ENCODE measurements at places on chromosomes 12 and 14.

- DNase-seq = peak; percentile 17
These were observed 212.6 kb downstream of the SLC16A7 start for GRCh38 chr12:59808317-59808910.

GRCh38 chr12:23751641-23752040 lies 197.8 kb downstream of the SOX5 start:
- DNase-seq = no peak

- no peak for DNase-seq
These were observed 1.7 kb upstream of the EIF4B start for GRCh38 chr12:53004582-53004981.

- no peak for DNase-seq
These were observed 8.3 kb downstream of the ITPK1 start for GRCh38 chr14:93107453-93107852.

- no peak for DNase-seq
These were observed 5.2 kb downstream of the NDUFA12 start for GRCh38 chr12:94998326-94998725.

DNA sequence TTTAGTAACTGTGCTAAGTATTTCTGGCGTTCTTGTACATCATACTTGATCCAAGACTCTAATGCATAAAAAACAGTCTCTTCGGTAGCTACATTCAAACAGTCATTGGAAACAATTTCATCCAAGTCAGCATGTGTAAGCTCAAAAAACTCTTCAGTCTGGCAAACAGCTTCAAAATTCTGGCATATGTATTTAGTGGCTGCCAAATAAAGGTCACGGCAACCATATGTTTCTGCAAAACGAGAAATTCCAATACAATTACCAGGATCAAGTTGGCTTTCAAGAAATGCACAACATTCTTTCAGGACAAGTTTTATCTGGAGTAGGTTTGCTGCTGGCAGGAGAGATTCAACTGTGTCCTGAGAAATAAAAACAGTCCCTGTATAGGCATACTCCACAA lies 16.5 kb downstream of the KLHL28 start:
- no peak for DNase-seq

DNA sequence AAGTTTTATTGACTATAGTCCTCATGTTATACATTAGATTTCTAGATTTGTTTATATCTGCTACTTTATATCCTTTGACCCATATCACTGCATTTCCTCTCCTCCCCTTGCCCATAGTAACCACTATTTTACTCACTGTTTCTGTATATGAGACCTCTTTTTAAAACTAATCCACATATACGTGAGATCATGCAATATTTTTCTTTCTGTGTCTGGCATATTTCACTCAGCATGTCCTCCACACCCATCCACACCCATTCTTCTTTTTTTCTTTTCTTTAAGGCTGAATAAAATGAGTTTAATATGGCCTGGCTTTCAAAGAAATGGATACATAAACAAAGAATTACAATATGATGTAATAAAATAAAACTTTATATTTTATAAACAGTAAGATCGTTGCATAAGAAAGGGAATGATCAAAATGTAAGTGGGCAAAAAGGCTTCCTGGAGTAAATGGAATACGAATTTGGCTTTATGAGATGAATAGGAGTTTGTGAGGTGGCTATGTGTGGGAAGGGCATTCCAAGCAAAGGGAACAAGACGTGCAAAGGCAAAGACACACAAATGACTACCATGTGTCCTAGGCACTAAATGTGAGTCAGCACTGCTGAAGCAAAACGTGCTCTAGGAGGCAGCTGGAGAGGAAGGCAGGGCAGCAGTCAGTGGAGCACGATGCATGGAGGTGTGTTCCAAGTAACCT lies 53.2 kb upstream of the HIF1A start:
- DNase-seq = no peak

DNA sequence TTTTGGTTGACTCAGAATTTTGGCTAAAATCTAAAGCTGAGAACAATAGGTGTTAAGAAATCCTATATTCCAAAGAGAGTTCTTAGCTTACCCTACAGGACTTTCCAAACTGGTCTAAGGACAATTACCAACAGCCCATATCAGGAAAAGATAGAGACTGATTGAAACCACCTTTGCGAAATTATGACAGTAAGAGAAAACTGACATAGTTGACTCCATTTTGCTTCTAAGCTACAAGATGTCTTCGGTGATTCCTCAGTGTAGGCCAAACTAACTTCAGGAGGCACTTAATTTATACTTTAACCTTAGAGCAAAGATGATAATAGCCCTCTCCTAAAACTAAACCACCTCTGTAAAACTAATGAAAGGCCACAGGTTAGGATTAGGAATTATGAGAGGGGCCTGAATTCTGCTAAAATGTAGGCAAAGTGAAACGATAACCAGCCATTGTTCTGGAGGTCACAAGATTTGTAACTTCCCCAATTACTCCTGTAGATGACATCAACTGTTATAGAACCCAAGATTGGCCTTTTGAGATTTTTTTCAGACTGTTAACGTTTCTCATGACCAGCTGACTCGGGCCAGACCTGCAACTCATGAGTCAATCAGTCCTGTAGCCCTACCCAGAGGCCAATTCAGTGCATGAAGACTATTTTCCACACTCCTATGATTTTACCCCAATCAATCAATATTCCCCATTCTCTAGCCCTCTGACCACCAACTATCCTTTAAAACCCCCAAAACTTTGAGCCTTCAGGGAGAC lies 43.0 kb downstream of the KLRG1 start:
- DNase-seq = no peak

DNA sequence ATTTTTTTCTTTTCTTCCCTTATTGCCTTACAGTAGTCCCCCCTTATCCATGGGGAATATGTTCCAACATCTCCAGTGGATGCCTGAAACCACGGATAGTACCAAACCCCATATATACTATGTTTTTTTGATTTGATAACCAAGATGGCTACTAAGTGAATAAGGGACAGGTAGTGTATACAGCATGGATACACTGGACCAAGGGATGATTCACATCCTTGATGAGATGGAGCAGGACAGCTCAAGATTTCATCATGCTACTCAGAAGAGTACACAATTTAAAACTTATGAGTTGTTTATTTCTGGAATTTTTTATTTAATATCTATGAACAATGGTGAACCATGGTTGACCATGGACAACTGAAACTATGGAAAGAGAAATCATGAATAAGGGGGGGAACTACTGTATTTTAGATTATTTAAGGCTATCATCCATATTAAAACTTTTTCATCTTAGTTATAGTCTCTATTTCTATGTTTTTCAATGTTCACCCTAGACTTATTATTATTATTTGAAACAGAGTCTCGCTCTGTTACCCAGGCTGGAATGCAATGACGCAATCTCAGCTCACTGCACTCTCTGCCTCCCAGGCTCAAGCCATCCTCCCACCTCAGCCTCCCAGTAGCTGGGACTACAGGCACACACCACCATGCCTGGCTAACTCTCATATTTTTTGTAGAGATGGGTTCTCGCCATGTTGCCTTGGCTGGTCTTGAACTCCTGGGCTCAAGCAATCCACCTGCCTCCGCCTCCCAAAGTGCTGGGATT lies 188.0 kb upstream of the PELI2 start:
- DNase-seq = no peak

DNA sequence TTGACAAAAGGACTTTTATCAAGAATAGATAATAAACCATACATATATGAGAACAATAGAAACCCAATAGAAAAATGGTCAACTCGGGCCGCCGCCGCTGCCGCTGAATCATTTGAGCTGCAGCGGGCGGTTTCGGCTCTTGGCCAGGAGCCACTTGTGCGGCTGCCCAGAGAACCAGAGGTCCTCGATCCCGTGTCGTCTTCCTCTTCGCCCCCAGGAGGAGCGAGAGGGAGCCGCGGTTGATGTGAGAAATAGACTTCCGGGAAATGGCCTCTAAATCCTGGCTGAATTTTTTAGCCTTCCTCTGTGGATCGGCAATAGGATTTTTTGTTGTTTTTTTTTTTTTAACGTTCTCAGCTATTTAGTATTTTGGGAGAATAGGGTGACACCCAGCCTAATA lies 44.8 kb downstream of the CPSF6 start:
- peak; percentile 82 for DNase-seq

GRCh38 chr14:104460791-104461651 lies 118.5 kb upstream of the C14orf180 start:
- DNase-seq = no peak

DNA sequence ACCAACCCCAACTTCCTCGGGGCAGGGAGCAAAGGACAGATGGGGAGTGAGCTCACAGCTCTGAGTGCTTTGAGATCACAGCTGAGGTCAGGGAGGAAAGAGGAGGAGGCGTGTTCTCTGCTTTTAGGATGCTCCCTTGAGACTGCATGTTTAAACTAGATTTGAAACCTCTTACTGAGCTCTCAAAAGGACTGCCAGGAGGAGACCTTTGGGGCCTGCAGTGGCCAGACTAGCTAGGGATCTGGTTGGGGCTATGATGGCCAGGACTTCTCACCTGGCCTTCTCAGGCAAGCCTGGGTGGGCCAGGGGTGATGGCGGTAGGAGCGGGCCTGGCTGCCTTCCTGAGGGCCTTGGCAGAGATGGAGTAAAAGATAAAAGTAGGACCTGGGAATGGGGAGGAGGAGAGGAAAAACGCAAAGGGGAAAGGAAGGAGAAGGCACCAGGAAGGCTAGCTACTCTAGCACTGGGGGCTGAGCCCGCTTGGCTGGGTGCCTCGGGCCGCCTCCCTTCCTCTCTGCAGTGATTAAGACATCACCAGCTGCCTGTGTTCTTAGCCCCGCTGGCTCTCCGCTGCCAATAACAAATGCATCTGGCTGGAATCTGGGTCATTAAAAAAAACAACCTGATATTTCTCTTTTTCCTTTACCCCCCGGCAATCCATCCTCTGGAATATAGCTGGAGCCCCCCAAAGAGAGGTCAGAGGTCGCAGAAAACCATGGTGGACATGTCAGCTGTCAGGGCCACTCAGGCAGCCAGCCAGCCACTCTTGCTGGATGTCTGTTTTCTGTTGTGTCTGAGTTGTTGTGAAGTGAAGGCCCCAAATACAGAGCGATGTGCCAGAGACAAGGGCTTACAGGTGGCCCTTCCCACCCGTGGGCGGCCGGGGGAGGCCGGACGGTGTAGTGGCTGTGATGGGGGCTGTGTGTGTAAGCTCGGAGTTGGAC lies 141.3 kb downstream of the TSPAN9 start:
- no peak for DNase-seq

GRCh38 chr14:38098074-38098836 lies 109.4 kb upstream of the SSTR1 start:
- DNase-seq = no peak

DNA sequence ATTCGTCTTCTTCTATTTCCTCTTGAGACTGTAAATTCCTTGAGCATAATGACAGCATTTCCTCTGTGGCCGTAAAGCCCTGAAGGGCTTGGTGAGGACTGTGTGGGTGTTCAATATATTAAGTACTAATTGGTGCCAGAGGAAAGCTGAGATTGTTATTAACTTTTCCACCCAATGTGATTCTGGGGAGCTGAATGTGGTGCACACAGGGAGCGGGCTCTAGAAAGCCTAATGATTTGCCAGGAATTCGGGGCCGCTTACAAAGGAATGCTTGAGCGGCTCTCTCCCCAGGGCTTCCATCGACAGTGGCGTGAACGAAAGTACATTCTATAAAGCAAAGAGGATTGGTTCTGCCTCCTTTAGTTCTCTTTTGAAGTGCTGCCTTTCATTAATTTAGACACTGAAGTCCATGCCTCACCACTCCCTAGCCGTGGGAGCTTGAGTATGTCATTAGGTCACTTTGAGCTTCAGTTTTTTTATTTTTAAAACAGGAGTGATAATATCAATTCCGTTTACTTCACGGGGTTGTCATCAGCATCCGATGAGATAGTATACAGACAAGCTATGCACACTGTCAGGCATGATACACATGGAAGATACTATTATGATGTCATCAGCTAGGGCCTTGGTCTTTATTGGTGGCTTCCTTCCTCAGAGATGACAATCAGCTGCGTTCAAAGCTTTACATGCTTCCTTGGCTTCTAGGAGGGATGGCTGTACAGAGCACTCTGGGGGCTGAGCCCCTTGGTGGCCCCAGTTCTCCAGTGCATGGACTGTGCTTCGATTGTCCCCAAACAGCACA lies 11.0 kb upstream of the GSG1 start:
- no peak for DNase-seq

DNA sequence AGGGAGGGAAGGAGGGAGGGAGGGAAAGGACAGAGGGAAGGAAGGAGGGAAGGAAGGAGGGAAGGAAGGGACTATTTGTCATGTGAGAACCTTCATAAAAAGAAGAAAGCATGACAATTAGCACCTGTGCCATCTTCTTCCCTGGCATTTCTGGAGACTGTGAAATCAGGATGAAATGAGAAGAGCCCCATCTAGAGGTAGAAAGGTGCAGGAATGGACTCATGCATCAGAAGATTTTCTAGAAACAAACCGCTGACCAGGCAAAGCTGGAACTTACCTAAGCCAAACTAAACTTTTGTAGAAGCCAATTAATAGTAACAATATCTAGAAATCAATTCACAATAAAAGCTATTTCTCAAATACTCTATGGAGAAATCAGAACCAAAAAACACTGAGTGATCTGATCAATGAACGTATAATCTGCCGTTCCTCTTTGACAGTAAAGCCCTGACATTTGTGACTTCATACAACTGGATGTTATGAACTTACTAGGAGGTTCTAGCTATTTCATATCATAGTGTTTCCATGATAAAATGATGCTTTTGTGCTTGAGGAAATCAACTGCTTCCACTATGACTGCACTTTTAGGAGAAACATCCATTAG lies 24.4 kb upstream of the CRACR2A start:
- peak; percentile 4 for DNase-seq

- peak; percentile 20 for DNase-seq
These were observed 42.6 kb upstream of the A2ML1 start for GRCh38 chr12:8779862-8780261.

- DNase-seq = no peak
These were observed 12.8 kb downstream of the BDKRB2 start for GRCh38 chr14:96217376-96217913.

GRCh38 chr12:52873832-52874572 lies 25.2 kb upstream of the KRT78 start:
- DNase-seq = peak; percentile 93

- no peak for DNase-seq
These were observed 1.8 kb downstream of the CD63 start for GRCh38 chr12:55726971-55727370.

GRCh38 chr12:19409376-19409775 lies 29.9 kb upstream of the AEBP2 start:
- no peak for DNase-seq

DNA sequence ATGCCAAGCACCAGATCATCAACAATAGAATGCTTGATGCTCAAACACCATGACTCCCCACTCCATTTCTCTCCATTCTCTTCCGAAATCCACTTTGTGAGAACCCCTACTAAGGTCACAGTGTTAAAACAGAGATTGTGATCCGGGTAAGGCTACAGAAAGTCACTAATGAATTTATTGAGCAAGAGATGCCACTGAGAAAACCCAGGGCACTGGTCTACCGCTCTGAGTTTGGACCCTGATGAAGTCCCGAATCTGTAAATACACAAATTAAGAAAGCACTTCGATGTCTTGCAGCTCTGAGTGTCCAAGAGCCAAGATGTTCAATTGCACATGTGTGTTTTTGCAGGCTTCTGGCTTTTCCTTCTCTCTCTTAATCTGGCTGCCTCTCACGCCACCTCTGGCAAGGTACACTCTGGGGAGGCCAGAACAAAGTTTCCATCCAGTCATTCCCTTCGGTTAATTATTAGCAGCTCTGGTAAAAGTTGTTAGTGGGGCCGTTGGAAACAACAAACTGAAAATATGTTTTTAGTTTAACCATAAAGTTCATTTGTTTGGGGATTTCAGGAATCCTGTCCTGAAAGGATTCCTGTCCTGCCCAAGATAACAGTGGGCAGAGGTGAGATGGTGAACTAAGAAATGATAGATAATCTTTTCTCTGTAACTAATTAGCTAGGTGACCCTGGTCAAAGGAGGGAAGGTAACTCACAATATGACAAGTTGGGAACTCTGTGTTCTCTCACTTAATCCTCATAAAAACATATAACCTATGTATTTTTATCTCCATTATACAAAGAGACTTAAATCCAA lies 75.4 kb downstream of the BTG1 start:
- no peak for DNase-seq
